ENCODE measurements at places on chromosomes 4 and X.

DNA sequence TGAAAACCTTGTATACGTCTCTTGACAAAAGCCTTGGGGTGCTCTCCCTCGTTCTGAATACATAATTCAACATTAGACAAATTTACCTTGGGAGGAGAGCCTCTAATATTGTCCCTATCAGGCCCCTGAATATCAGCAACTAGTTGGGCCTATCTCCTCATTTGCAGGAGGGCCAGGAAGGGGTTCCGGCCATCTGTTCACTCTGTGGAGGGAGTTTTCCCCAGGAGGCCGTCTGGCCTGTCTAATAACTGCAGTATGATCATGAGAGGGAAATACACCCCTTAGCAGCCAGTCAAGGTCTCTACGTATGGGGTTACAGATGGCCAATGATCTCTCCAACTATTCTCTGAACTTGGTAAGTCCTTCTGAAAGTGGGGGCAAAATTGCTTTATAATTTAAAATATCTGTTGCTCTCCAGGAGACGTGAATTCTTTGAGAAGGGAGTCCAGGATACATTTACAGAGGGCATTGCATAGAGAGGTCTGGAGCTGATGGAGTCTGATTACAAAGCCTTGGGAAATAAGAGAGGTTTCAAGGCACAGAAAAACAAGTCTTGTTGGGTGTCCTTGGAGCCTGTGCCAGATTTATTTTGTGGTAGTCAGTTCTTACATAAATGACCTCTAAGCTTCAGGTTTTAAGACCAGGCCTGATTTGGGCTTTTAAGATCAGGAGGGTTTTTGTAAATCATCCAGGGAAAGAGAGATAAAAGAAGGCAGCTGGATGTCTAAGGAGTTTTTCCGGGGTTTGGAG, 48.2 kb upstream of the UXT start:
- DNase-seq, result peak; percentile 19

DNA sequence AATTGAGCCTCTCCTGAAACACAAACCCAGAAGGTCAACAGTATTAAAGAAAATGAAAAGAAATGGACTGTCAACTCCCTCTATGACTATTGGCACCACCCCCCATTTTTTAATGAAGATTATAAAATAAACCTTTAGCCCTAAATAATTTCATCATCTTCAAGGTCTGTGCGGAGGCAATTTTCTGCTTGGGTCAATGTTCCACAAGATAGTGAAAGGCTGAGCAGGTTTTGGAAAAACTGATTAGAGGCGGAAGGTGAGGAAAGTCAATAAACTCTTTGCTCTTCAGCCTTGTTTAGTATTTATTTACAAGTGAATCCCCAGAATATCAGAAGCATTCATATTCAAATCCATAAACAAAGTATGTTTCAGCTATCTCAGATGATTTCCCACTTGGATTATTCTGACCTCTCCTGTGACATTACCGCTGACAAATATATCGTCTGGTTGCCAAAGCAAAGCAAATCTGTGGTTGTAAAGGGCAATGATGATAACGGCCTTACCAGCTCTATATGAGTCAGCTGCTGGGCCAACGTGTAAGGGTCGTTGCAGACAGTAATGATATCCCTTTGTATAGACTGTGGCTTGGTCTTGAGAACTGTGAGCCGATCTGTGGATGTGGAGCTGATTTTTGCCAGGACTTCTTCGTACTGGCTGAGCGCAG, 24.0 kb downstream of the RASGEF1B start:
- DNase-seq, result no peak

DNA sequence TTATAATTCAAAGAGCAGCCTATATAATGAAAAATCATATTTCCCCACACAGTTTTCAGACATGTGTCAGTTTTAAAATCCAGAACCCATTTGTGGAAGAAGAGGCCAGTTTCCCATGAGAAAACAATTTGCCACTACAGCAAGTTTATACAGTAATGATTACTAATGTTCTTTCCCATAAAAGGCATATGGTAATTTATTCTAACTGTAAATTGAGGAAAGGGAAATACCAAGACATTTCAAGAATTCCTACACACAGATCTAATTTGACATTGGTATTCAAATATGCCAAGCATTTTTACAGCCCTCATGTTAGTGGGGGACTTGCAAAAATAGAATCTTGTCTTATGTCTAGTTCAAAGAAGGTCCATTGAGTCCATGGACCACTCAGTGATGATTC, 1368.6 kb downstream of the FSTL5 start:
- DNase-seq, result no peak

DNA sequence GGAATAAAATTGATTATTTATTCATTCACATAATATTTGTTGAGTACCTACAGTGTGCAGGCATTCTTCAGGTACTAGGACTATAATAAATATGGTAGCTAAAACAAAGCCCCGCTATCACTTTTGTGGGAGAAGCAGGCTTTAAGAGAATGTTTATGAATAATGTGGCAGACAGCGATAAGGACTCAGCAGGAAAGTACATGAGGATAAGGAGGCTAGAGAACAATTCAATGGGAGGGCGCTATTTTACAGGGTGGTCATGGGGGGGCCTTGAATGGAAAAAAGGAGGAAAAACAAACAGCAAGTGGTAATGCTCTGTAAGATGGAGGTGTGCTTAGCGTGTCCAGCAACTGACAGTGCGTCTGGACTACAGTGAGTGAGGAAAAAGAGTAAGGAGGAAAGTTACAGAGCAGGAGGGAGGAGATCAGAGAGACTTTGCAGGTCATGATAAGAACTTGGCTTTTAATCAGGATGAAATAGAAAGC, 264.2 kb upstream of the ETNPPL start:
- no peak for DNase-seq

- no peak for DNase-seq
These were observed 71.1 kb downstream of the CCSER1 start for GRCh38 chr4:90198086-90198847.

GRCh38 chr4:82630079-82630478, 68.3 kb upstream of the TMEM150C start:
- no peak for DNase-seq

DNA sequence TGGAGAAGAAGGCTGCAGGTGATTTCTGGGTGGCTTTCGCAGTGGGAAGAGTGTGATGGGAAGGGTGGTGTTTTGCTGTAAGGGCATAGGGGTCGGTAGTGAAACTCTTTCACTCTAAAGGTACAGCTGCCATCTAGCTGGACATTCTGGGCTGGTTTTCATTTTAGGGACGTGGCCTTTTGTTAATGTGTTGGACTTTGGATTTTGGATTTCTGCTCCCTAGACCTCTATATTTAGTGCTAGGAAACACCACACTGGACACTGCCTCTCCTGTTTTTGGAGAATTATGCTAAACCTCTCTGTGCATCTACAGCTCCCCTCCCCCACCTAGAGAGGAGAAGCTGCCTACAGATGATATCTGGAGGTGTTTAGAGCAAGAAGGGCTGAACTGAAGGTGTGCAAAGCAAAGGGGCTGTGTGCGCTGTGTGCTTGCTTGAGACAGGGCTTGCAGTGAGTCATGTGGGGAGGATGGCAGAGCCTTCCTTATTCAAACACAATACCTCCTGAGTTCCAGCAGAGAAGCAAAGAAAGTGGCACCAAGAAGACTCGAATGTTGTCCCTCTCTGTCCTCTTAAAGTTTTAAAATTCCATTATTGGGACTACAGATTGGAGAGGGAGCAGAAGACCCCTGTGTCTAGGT, 47.9 kb downstream of the STARD8 start:
- peak; percentile 19 for DNase-seq

- peak; percentile 69 for DNase-seq
These were observed 412 bp downstream of the SLC10A3 start for GRCh38 chrX:154490021-154490413.

DNA sequence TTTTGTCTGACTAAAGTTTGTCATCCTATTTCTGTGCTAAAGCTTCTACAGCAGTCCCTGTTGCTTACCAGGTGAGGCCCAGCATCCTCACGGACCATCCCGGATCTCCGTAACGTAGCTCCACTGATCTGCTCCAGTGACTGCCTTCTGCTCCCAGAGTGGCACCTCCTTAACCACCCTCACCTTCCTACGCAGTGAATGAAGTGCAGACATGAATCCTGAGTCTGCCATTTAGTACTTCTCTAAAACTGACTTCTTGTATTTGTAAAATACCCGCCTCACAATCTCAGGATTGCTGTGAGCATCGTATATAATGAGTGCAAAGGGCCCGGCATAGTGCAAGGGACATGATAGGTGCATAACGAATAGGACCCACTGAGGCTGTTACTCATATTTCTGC, 27.7 kb upstream of the ACSL1 start:
- DNase-seq, result no peak

DNA sequence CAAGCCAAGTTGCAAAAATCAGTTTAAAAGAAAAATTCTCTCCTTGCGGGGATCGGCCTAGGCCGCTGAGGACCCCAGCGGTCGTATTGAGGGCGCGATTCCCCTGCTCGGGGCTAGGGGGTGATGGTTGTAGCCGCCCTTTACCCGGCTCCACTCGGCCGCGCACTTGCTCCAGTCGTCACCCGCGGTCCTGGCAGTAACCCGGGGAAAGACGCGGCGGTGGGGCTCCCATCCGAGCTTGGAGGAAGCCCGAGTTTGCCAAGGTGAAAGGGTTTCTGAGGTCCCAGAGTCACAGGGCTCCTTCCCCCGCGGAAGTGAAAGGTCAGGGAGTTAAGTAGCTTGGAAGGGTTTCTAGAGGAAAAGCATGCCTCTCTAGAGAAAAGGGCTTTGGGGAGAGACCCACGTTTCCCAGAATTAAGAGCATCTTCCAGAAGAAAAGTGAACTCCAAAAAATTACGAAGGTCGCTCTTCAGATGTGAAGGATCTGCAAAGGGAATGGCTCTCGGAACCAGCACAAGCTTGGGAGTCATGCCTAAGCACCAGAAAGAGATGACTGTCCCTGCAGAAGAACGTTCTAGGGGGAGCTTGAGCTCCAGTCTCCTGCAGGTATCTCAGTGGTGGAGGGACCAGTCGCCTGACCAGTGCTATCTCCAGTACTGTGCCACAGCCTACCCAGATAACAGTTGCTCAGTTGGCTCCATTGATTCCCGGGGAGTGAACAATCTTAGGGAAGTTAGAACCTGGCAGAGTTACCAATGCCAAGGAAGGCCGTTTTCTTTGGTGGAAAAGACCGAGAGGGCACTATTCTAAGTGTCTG, 875 bp downstream of the LAP3 start:
- DNase-seq, result peak; percentile 68

- no peak for DNase-seq
These were observed 75.4 kb upstream of the FAT1 start for GRCh38 chr4:186798951-186799659.

- no peak for DNase-seq
These were observed 141.8 kb upstream of the NALF2 start for GRCh38 chrX:69362354-69362753.

GRCh38 chr4:83392562-83392961, 57.9 kb upstream of the HPSE start:
- DNase-seq, result no peak

Measured in erythroblast (primary cell).